Memory B cell (primary cell): ENCODE measurements at places on chromosomes 12 and 14.
A peak's percentile ranks its signal among the peaks of the same experiment; 100 is the strongest.

DNA sequence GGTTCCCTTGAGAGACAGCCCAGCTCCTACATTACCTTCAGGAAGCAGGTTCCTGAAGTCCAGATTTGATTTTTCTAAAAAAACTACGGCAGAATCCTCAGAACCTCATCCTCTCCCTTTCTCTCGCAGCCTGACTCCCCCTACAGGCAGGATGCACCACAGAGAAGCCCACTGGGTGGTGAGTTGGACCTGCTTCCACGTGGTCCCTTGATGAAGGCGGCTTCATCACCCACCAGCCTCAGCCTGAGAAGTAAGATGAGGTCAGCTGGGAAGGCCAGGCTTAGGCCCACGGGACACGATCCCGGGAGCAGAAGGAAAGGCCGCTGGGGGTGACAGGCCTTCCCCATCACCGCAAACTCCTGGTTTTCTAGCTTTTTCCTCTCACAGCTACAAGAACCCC, 83.0 kb downstream of the ACTN1 start:
- no peak for DNase-seq
- peaks cover 2% of the 10 kb centered on the region for H3K36me3 ChIP-seq
- H3K27me3 ChIP-seq: peaks cover 30% of the 10 kb centered on the region
- peaks cover 16% of the 10 kb centered on the region for H3K4me1 ChIP-seq

GRCh38 chr14:103535891-103536565, 7.0 kb downstream of the TRMT61A start:
- peaks cover 2% of the 10 kb centered on the region for H3K27me3 ChIP-seq
- H3K4me1 ChIP-seq: peaks cover 9% of the 10 kb centered on the region
- no peak overlapping the region for H3K27ac ChIP-seq
- H3K36me3 ChIP-seq: peaks cover 3% of the 10 kb centered on the region
- no peak overlapping the region for H3K4me3 ChIP-seq

DNA sequence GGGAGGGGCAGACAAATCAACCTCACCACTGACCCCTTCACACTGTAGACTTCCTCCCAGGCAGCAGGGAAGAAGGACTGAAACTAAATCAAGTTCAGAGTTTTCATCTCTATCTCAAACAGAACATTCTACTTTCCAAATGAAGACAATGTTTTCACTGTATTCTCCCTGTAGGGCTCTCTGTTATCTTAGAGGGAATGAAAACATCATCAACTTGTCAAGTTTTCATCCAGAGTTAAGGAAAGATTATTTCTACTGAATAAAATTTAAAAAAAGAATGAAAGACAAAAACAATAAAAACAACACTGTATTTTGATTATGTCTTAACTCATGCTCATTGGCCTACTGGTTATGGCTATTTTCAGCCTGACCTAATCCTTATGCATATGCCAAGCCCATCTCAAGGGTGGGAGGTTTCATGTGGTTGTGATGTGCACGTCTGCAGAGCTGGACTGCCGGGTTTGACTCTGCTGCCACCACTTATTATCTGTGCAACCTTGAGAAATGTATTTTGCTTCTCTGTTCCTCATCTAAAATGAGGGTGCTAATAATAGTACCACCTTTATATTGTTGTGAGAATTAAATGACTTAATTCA, 152.0 kb upstream of the AVPR1A start:
- H3K36me3 ChIP-seq: no peaks in the 10 kb centered on the region
- no peak overlapping the region for H3K4me3 ChIP-seq
- no peaks in the 10 kb centered on the region for H3K4me1 ChIP-seq

GRCh38 chr14:90585106-90585505, 188.3 kb downstream of the CALM1 start:
- no peaks in the 10 kb centered on the region for H3K36me3 ChIP-seq
- H3K4me3 ChIP-seq: no peak overlapping the region
- no peak overlapping the region for H3K27ac ChIP-seq
- no peak for DNase-seq
- peaks cover 3% of the 10 kb centered on the region for H3K27me3 ChIP-seq

GRCh38 chr14:22143363-22143762, 445.7 kb downstream of the DAD1 start:
- peaks cover 16% of the 10 kb centered on the region for H3K27me3 ChIP-seq
- no peaks in the 10 kb centered on the region for H3K36me3 ChIP-seq
- no peaks in the 10 kb centered on the region for H3K4me1 ChIP-seq

DNA sequence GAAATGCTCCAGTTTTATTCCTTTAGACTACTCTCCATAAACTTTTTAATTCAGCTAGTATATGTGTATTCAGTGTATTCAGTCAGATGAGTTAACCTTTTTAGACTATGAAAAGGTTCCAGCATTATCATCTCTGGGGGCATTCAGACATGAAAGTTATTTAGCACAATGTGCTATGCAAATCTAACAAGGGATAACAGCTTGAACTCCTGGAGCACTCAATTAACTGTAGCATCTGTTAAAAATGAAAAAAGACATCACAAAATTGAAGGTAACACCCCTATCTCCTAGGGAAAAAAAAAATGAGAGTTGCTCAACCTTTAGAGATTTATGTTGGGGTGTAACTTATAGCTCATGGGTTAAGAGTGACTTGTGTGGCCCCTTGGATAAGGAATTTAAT, 211.5 kb downstream of the PHLDA1 start:
- no peak overlapping the region for H3K27ac ChIP-seq
- H3K27me3 ChIP-seq: peaks cover 3% of the 10 kb centered on the region
- H3K4me3 ChIP-seq: no peak overlapping the region
- H3K36me3 ChIP-seq: no peaks in the 10 kb centered on the region
- H3K4me1 ChIP-seq: peaks cover 1% of the 10 kb centered on the region

- H3K27me3 ChIP-seq: no peaks in the 10 kb centered on the region
- H3K4me1 ChIP-seq: no peaks in the 10 kb centered on the region
- DNase-seq: no peak
- no peak overlapping the region for H3K4me3 ChIP-seq
- H3K36me3 ChIP-seq: no peaks in the 10 kb centered on the region
These were observed 225.0 kb downstream of the LRIG3 start for GRCh38 chr12:58695263-58695662.

- no peaks in the 10 kb centered on the region for H3K4me1 ChIP-seq
- H3K36me3 ChIP-seq: no peaks in the 10 kb centered on the region
- H3K27ac ChIP-seq: no peak overlapping the region
- no peaks in the 10 kb centered on the region for H3K27me3 ChIP-seq
- no peak for DNase-seq
These were observed 1196.0 kb downstream of the GALC start for GRCh38 chr14:86797075-86797351.

- no peaks in the 10 kb centered on the region for H3K36me3 ChIP-seq
- H3K27me3 ChIP-seq: peaks cover 10% of the 10 kb centered on the region
- peaks cover 7% of the 10 kb centered on the region for H3K4me1 ChIP-seq
- no peak overlapping the region for H3K4me3 ChIP-seq
- no peak for DNase-seq
These were observed 31.0 kb downstream of the SIX1 start for GRCh38 chr14:60618241-60618640.

GRCh38 chr14:99790978-99791376, 2.2 kb upstream of the EML1 start:
- H3K36me3 ChIP-seq: no peaks in the 10 kb centered on the region
- H3K27ac ChIP-seq: no peak overlapping the region
- DNase-seq: no peak
- H3K4me1 ChIP-seq: no peaks in the 10 kb centered on the region
- H3K27me3 ChIP-seq: peaks cover 25% of the 10 kb centered on the region
- H3K4me3 ChIP-seq: no peak overlapping the region

- H3K27me3 ChIP-seq: peaks cover 8% of the 10 kb centered on the region
- H3K4me3 ChIP-seq: no peak overlapping the region
- H3K36me3 ChIP-seq: no peaks in the 10 kb centered on the region
- no peak overlapping the region for H3K27ac ChIP-seq
These were observed 15.2 kb upstream of the PLEKHG6 start for GRCh38 chr12:6295094-6295811.

DNA sequence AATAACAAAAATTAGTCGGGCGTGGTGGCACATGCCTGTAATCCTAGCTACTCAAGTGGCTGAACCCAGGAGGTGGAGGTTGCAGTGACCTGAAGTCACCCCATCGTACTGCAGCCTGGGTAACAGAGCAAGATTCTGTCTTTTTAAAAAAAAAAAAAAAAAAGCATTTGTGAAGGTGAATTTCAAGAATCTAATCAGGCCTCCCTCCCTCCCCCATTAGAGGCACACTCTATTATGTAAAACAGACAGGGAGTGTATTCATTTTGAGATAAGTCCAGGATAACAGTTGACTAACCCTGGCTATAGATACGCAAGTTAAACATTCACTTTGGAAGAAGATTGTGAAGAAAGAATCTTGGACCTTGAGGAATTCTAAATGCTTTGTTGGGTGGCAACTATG, 2.9 kb downstream of the RESF1 start:
- H3K27ac ChIP-seq: peak overlapping the region; percentile 55
- no peaks in the 10 kb centered on the region for H3K27me3 ChIP-seq
- DNase-seq: no peak
- peaks cover 37% of the 10 kb centered on the region for H3K36me3 ChIP-seq
- H3K4me1 ChIP-seq: peaks cover 57% of the 10 kb centered on the region
- peak overlapping the region; percentile 93 for H3K4me3 ChIP-seq

- no peak overlapping the region for H3K27ac ChIP-seq
- no peak overlapping the region for H3K4me3 ChIP-seq
- no peak for DNase-seq
These were observed 15.5 kb downstream of the RIC8B start for GRCh38 chr12:106790020-106790419.
